ENCODE measurements at places on chromosomes 4 and X.

DNA sequence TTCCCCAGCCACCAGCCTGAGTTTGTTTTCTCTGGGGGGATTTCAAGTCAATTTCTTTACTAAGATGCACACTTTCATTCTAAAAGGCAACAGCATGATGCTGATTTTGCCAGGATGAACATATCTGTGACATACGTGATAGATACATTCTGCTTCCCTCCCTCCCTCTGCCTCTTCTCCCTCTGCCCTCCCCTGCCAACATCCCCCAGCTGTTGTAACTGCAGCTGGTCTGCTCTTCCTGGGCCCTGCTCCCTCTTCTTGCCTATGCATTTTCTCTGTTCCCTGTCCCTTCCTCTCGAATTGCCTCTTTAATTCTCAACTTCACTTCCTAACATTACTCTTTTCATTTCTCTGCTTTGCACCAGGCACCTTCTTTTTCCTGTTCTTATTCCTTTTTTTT lies 83.4 kb downstream of the AASDH start:
- DNase-seq: no peak

- DNase-seq: no peak
These were observed 227.2 kb downstream of the SNCA start for GRCh38 chr4:89609756-89610155.

- DNase-seq: no peak
These were observed 48.9 kb downstream of the C4orf50 start for GRCh38 chr4:5969336-5969735.

- no peak for DNase-seq
These were observed 4.5 kb upstream of the WWC2 start for GRCh38 chr4:183094393-183095198.

- no peak for DNase-seq
These were observed 315.2 kb upstream of the SLIT2 start for GRCh38 chr4:19936476-19936875.

- DNase-seq: no peak
These were observed 107.1 kb downstream of the GRIA2 start for GRCh38 chr4:157327666-157328065.
